A549 (cell line): ENCODE measurements at places on chromosomes 1 and 21. TPM values are rescaled to one million over a fixed set of nuclear protein-coding genes. Genes with fewer than 3 reads are reported as not detected.

- DNase-seq, result no peak
Measured at GRCh38 chr1:75765697-75766355, 20.2 kb upstream of the RABGGTB start.

The F3 gene
- polyA plus RNA-seq, result 4.4 to 5.8 TPM (median 5.8 TPM) in 3 replicates

The RIPK4 gene
- polyA plus RNA-seq, result 5.1 to 6.4 TPM (median 5.7 TPM) in 3 replicates

DNA sequence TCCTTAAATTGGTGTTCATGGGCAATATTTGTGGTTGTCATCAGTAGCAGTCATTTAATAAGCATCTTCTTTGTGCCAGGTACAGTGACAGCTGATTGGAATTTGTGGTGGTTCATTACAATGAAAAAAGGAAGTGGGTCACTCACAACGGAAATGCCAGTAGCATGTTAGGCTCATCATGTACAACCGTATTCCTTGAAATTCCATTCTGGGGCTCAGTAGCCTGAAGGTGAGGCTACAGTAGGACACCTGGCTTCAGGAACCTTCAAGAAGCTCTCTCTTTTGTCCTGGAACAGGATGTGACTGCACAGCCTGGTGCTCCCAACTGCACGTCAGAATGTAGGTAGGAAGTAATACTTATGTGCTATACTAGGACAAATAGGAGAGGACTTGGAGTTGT lies 93.9 kb downstream of the ST3GAL3 start:
- no peak for DNase-seq

- DNase-seq, result no peak
Measured at GRCh38 chr1:246081856-246082668, 425.0 kb downstream of the SMYD3 start.

The AGO3 gene
- 3.8 to 4.3 TPM (median 4.3 TPM) in 3 replicates for polyA plus RNA-seq

The GPR157 gene
- 2.8 to 4.8 TPM (median 4.7 TPM) in 3 replicates for polyA plus RNA-seq

- DNase-seq, result no peak
Measured at GRCh38 chr1:93811326-93812065, 67.5 kb downstream of the DNTTIP2 start.

The TXNDC12 gene
- 54.3 to 61.0 TPM (median 59.7 TPM) in 3 replicates for polyA plus RNA-seq

GRCh38 chr1:162884831-162885230 lies 23.9 kb upstream of the CCDC190 start:
- DNase-seq, result no peak

The ZNF672 gene
- 15.6 to 18.9 TPM (median 17.8 TPM) in 3 replicates for polyA plus RNA-seq

DNA sequence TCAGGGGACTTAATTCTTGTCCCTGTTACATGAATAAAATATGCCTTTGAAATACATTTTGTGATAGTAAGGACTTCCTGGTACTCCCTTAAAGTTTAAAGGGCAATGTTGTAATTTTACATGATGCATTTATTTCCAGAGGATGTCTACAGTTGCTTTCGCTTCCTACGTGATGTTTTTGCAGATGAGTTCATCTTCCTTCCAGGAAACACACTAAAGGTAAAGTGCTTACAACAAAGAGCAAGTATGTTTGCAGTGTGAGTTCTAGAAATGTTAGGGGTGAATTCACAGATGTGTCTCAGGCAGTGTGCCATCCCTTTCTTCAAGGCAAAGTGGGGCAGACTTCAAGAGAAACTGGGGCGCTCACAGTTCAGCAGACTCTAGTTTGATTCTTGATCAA lies 31.2 kb downstream of the GNPAT start:
- DNase-seq, result no peak

DNA sequence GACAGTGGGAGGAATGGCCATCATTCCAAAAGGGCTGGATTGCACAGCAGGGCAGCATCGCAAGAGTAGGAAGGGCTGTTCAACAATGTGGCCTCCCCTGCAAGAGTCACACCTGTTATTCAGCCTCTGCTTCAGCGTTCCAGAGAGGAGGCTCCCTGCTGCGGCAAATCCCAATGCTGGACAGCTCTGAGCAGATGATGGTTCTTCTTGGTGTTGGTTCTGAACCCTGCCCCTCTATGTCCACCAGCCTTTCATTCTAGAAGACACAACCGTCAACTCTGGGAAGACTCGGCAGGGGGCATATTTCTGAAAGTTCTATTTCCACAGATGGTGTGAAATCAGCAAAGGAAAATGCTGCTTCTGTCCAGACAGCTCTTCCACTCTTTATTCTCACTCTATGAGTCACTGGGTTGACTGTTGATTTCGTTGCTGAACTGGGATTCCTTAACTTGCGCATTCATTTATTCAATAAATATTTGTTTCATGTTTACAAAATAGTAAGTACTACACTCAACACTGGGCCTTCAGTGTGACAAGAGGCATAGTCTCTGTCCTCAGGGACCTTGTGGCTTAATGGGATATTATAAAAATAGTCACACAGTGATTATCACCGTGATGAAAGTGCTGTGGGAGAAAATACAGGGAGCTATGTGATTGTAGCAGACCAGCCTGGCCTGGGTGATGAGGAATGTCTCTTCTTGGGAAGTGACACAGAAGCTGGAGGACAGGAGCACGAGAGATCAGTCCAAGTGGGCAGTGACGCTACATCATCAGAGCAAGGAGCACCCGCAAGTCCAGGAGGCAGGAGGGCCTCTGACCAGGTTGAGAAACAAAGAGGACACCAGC lies 260.3 kb downstream of the SIPA1L2 start:
- DNase-seq, result no peak

The FMO5 gene
- polyA plus RNA-seq, result 0.25 to 0.50 TPM (median 0.37 TPM) in 3 replicates

DNA sequence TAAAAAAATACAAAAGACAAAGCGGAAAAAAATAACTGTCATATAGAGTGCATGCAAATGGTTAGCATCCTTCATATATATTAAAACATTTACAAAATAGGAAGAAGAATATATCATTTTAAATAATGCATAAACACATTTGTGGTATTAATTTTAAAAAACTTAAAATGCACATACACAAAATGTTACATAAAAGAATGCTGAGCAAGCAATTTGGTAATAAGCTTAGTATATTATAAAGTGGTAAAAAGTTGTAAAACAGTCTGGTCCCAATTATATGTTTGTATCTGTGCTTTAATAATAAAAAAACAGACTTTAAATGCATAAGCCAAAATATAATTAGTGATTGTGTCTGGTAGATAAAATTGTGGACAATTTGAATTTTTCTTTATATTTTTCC lies 394.6 kb downstream of the USH2A start:
- no peak for DNase-seq

DNA sequence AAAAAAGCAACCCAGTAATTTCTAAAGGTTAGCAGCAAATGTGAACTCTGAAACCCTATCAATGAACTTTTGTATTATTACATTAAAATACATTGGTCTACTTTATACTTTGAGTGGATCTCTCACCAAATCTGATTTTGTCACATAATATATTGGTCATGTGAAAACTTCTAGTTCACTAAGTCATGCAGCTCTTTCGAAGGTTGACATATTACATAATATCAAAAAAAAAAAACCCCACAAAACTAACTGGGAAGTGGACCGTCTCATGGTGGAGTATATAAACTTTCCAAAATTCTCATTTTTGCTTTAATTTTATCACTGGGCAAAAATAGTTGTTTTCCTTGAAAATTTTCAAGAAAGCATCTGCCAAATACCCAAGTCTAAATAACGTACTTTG lies 50.4 kb downstream of the GATAD2B start:
- no peak for DNase-seq

The ZNF648 gene
- polyA plus RNA-seq, result not detected in 3 replicates

- no peak for DNase-seq
Measured at GRCh38 chr1:176694713-176695112, 231.7 kb downstream of the PAPPA2 start.

The PPP2R5A gene
- polyA plus RNA-seq, result 14.8 to 15.1 TPM (median 14.9 TPM) in 3 replicates

- DNase-seq, result no peak
Measured at GRCh38 chr1:226017070-226017469, 17.9 kb upstream of the SDE2 start.

The NPPB gene
- 0.18 to 0.20 TPM in 2 of 3 replicates, not detected in the other for polyA plus RNA-seq

DNA sequence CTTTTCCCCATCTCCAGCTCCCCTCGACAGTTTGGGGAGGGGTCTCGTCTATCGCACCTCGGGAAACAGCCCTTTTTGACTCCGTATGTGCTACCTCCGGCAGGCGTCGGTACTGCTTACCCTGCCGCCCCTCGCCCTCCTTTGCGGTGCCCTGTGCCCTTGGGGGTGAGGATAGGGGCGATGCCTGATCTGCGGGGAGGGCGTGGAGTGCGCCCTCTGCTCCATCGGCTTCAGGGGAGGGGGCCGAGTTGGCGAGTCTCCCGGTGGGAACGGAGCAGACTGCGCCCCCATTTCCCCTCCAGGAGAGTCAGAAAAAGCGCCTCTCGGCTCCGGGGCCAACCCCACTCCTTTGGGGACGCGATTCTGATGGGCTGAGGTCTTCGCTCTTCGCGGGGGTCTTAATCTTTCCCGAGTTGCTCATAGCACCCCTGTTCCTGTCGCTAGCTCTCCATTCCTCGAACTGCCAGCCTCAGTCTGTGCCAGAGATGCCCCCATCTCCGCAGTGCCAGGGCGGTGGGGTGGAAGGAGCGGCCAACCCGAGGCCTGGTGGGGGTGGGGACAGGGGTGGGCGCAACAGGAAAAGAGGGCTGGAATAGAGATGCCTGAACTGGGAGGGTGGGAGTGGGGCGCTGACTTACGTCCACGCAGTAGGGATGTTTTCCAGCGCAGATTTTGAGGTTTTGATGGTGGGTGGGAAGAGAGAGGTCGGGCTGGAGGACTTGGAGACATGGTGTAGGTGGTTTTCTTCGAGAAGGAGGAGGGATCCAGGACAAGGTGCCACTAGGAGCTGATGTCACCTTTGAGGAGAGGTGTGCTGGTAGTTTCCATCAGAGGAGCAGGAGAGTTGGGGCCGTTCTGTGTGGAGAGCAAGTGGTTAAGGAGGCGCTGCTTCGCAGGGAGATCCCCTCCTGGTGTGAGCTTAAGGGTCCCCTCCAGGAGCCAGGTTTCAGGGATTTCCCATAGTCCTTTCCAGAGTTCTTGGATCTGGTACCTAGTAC lies 674 bp downstream of the PPFIA4 start:
- DNase-seq, result no peak

- no peak for DNase-seq
Measured at GRCh38 chr1:180969434-180969833, 53.2 kb downstream of the STX6 start.

DNA sequence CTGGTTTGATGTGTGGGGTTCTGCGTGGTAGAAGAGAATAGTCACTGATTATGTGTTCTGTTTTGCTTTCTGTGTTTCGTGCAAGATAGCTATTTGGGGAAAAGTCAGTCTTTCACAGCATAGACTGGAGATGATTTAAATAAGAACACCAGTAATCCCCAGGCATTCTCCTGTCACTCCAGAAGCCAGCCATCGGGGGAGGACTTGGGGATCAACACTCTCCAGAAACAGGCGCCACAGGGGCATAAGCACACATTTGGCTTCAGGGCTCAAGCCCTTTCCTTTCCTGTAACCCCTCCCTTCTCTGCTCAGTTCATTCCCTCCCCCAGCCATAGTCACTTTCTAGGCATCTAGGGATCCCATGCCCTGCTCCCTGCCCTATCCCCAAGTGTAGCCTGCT lies 97.3 kb upstream of the BEND5 start:
- DNase-seq, result no peak

DNA sequence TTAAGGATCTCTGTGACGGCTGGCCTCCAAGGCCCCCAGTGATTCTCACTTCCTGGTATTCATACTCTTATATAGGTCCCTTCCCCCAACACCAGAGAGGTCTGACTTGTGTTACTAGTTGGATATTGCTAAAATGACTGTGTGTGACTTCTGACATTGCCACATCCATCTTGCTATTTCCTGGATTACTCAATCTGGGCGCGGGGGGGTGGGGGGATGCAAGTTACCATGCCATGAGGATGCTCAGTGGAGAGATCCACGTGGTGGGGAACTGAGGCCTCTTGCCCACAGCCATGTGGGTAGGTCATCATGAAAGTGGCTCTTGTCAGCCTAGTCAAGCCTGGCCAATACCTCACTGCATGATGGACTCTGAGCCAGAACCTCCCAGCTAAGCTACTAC lies 117.0 kb downstream of the UBE2U start:
- DNase-seq, result no peak

The TRAPPC10 gene
- polyA plus RNA-seq, result 11.6 to 12.3 TPM (median 11.8 TPM) in 3 replicates

The SLC26A9 gene
- 0.14 to 0.18 TPM (median 0.16 TPM) in 3 replicates for polyA plus RNA-seq

The SV2A gene
- polyA plus RNA-seq, result 0.07 to 0.13 TPM (median 0.08 TPM) in 3 replicates

- no peak for DNase-seq
Measured at GRCh38 chr1:2469103-2469940, 6.8 kb upstream of the PLCH2 start.

DNA sequence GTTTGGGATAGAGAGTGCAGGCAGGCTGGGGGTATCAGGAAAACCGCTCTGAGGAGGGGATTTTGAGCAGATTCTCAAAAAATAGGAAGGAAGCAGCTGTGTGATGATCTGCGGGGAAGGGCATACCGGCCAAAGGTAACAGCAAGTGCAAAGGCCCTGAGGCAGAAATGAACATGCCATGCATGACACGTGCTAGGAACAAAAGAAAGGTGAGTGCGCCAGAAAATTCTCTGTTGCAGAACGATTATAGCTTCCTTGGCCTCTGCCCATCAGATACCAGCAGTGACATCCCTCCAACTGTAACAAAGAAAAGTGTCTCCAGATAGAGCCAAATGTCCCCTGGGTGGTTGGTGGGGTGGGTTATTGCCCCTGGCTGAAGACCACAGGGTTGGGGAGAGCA lies 37.0 kb upstream of the FAM131C start:
- DNase-seq, result no peak

GRCh38 chr1:106831511-106831910 lies 225.0 kb upstream of the PRMT6 start:
- DNase-seq, result no peak

The KLF18 gene
- not detected in 3 replicates for polyA plus RNA-seq

GRCh38 chr1:61812916-61813315 lies 70.6 kb downstream of the PATJ start:
- no peak for DNase-seq

- DNase-seq, result no peak
Measured at GRCh38 chr1:156359973-156360372, 9.0 kb upstream of the RHBG start.

DNA sequence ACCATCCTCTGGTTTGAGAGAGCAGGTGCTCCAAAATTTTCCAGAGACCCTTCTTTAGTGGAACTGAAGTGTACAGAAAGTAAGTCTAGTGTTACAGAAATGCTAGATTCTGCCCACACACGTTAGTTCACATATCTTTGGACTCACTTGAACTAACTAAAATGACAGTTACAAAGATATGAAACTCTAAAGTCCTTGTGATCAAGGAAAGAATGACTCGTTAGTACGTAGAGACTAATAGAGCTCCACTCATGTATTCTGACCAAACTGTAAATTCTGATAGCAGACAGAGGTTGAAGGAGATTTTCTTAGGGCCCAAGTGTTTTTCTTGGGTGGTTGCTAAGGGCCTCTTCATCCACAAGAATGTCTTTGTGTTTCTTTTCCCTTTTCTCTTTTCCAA lies 491.5 kb upstream of the B3GALT2 start:
- DNase-seq, result no peak

The LCE3E gene
- not detected in 3 replicates for polyA plus RNA-seq

- DNase-seq, result peak; percentile 88
Measured at GRCh38 chr1:228059634-228060457, 22.7 kb upstream of the ARF1 start.
